Activated CD4-positive, alpha-beta T cell treated with anti-CD3 and anti-CD28 coated beads, Interleukin-2, amount 50 U/mL, for 24 hours (primary cell): ENCODE measurements at places on chromosomes 6 and 20.

- DNase-seq = no peak
Observed at GRCh38 chr6:56913285-56914074, 41.4 kb upstream of the BEND6 start.

GRCh38 chr6:43963877-43964658 lies 163.2 kb downstream of the MRPL14 start:
- no peak for DNase-seq

GRCh38 chr6:150093397-150093796 lies 24.5 kb upstream of the ULBP3 start:
- no peak for DNase-seq

GRCh38 chr20:45346291-45346718 lies 1.9 kb downstream of the SDC4 start:
- no peak for DNase-seq

- no peak for DNase-seq
Observed at GRCh38 chr6:155378276-155378675, 64.0 kb upstream of the TFB1M start.

DNA sequence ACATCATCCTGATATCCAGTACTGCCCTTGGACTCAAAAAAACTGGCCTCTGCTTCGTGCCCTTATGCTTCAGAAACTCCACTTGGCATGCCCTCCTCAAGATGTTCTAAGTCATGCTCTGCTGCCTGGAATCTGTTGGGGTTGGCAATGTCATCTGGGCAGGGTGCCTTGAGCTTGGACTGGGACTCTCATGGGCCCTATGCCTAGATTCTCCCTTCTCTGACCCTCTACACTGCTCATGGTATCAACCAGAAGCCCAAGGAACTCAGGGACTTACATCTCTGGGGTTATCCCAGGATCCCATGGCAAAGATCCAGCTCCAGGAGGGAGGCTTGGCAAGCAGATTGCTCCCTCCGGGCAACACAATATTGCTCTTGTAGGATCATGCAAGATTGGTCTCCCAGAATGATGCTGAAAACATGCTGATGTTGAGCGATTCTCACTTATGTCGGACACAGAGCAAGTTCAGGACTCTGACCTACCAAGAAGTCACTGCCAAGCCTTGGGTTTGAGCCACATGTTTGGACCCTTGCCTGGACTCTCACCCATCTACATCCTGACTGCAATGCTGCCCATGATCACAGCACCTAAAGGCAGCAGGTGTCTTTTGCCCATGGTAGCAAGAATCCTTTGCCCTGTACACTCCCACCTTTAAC lies 88.8 kb downstream of the ADAT2 start:
- no peak for DNase-seq

DNA sequence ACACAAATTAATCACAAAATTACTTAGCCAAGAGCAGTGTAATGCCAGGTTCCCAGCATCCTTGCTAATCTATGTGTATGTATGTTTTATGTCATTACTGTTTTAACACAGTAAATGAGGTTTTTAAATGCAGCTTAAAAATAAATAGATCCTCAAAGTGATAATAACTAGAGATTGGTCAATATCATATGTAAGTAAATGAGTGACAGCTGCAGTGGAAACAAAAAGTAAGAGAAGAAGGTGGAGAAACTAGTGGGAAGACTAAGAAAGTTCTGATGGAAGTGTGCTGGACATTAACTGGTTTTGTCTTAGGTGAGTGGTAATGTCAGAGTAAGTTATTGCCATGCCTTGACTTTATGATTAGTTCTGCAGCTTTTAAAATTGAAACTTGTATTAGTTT lies 1.9 kb upstream of the GJB7 start:
- no peak for DNase-seq
